ENCODE measurements at places on chromosomes 3 and 15. TPM values are rescaled to one million over a fixed set of nuclear protein-coding genes. Genes with fewer than 3 reads are reported as not detected.

CLRN1 gene
- total RNA-seq = not detected

CHST2 gene
- 29.3 TPM for total RNA-seq

OSTN gene
- total RNA-seq = not detected

ALDH1A3 gene
- total RNA-seq = 27.1 TPM

WWTR1 gene
- total RNA-seq = 183 TPM
